ENCODE measurements at places on chromosomes 1 and 21.

DNA sequence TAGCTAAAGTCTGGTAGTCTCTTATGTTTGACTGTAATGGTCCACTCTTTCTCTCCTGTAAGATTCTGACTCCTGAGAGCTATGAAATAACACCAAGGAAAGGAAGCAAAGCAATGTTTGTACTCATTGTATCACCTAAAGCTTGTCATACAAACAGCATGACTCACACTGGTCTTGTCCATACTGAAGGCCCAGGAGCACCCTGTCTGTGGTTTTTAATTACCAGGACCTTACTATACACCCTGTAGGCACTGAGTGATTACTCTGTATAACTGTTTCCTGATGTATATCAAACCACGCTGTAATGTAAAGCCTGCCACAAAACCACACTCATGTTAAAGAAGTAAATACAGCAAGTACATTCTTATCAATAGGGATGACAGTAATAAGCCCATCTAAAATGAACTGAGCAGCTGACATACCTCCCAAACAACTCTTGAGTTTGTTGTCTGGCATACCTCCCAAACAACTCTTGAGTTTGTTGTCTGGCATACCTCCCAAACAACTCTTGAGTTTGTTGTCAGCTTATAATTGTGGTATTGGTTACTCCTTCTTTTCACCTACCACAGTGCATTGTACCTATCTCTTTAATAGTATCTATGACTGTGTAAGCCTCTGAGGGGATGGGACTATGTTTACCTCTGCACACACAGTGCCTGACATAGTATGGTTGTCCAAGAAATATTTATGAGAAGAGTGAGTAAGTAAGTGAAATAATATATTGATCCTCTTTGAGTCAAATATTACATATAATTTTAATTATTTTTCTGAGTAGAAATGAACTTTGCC lies 11.6 kb upstream of the TNFSF18 start:
- DNase-seq: no peak

DNA sequence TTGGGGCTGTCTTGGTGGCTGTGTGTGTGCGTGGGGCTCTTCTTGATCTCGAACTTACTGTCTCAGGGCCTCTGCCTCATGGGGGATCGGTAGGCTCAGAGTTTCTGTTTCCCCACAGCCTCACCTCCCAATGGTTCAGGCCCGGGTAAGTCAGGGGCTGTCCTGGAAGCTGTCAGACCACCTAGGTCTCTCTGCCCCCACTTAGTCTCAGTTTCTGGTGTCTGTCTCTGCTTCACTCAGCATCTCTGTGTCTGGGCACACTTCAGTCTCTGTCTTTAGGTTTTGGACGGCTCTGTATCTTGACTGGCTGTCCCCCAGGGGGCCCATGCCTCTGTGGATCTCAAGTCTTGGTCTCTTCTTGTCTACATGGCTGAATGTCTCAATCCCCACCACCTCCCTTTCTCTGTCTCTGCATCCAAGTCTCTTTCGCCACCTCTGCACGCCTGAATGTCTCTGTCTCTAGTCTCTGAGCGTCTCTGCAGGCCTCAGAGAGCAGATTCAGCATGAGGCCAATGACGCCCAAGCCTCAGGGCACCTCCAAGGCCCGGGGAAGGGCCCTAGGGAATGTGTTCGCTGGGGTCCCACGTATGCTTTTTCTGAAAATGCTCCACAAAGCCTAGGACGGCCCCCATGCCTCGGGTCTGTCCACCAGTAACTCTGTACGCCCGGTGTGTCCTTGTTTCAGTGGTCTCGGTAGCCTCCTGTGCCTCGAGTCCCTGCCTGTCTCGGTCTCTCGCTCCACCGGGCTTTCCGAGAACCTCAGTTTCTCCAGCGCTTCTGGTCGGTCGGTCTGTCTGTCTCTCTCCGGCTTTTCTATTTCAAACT lies 818 bp downstream of the FHL3 start:
- no peak for DNase-seq

DNA sequence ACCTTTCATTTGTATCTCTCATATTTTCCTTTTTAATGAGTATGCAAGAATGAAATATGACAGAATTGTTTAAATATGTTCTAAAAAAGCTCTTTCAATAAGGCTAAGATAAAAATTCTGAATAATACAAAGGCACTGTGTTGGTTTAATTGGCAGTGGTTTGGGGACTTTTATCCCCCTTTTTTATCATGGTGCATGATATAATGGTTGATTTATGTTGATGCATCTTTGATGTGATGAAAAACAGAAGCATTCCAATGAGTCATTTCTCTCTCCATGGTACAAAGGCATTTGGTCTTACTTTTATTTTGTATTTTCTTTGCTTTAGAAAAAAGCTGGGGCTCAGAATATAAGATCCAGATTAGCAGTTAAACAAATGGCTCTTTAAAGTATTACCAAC lies 127.2 kb upstream of the GREM2 start:
- no peak for DNase-seq

GRCh38 chr1:66552829-66553228 lies 18.9 kb downstream of the SGIP1 start:
- DNase-seq: no peak
